ENCODE measurements at places on chromosomes 7 and 10.

DNA sequence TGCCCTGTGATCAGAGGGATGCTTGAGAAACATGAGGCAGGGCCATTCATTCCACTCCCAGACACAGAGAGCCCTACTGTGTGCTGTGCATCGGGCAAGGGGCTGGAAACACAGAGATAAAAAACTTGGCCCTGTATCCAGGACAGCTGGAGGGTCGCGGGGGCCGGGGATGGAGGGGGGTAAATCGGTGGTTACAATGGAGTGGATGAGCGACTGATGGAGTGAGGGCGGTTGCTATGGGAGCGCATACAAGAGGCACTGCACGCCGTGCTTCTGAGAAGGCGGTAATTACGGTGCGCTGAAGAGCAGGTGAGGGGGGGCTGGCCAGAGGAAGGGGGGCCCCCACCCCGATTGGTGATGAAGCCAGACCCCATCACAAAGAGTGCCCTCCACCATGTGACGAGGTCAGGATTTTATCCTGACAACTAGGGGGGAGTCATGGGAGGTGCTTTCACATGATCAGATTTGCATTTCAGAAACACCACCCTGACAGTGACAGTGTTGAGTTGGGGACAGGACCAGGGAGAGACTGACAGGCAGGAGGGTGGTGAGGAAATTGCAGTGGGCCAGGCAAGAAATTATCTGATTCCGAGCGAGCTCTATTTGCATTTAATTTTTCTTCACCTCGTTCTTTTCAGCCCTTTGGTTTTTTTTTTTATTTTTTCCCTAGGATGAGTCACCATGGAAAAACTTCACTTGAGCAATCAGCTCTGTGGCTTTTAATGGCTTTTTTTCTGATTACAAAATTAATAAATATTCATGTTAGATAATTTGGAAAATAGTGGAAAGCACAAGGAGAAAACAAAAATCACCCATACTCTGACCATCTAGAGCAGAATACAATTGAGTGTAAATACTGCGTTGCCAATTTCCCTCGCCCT is 7.8 kb downstream of the CPA5 start:
- no peak for DNase-seq

DNA sequence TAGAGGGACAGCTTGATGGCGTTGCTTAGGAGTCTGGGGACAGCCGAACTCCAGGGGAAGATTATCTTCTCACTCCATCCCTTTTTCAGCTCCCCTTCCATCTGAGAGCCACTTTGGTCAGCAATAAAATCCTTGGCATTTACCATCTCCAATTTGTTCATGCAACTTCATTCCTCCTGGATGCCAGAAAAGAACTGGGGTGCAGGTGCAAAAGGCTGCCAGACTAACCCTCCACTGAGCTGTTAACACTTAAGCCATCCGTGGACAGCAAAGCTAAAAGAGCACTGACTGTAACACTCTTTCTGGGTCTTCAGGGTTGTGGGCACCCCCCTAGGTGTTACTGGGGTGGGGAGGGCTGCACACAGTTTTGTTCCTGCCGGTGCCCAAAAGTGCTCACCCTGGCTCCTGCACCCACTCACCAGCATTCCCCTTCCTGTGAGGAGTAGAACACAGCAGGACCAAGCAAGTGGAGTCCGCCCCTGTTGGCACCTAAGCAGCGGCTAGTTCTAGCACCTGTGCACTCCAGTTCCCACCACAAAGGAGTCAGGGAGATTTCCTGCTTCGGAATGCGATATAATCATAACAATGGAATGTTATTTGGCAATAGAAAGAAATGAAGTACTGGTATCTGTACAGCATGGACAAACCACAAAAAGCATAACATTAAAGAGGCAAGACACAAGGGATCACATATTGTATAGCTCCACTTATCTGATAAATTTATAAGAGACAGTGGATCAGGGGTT is 95.1 kb downstream of the NPY start:
- no peak for DNase-seq

DNA sequence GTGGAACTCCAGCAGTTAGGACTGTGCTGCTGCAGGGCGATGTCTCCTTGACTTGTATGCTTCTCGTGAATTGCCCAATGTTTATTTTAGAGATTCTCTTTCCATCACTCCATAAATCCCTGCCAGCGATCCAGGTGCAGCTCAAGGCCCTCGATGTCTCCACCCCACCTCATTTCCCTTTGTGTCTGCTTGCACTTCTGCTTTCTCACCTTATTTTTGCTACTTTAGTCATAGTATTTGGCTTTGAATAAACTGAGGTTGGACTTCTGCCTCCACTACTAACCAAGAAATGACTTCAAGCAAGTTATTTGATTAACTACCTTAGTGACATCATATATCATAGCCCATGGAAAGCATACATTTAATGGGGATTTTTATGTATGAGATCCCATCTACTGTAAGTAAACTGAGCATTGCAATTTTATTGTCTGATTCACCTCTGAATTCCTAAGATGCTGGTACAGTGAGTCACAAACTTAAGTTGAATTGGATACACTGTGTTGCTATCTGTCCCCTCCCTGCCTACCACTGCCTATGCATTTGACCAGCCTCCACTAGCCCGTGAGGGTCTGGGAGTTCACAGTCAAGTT is 255.8 kb downstream of the ABCA13 start:
- no peak for DNase-seq

- DNase-seq, result no peak
Observed at GRCh38 chr10:129972966-129973673, 9.0 kb upstream of the EBF3 start.

DNA sequence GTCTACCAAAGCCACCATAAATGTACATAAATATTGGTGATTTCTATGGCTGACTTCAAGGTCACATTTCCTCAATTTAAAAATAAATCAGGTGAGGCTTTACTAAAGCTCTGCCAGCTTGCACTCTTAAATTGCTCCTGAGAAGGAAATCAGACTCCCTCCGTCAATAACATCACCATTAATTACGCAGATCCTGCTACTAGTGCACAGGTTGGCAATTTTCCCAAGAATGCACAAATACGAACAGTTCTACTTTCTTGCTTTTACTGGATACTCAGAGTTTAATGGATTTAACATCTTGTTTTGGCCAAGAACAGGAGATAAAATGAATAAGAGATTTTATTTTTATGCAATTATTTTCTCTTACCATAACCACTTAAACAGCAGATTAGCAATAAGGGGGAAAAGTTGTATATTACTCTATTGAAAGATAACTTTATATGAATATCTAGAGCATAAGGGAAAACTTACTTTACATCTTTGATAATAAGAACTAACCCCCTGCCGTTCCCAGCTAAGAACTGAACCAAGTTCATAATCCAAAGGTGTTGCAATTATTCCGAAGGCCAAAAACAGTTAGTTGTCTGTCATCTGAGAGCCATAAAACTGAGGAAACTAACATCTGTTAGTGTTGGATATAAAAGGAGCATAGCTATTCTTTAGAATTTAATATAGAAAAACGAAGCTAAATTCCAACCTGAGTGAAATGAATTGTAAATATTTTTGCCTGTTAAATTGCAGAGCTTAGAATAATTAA is 140.5 kb downstream of the TWIST1 start:
- DNase-seq, result no peak

DNA sequence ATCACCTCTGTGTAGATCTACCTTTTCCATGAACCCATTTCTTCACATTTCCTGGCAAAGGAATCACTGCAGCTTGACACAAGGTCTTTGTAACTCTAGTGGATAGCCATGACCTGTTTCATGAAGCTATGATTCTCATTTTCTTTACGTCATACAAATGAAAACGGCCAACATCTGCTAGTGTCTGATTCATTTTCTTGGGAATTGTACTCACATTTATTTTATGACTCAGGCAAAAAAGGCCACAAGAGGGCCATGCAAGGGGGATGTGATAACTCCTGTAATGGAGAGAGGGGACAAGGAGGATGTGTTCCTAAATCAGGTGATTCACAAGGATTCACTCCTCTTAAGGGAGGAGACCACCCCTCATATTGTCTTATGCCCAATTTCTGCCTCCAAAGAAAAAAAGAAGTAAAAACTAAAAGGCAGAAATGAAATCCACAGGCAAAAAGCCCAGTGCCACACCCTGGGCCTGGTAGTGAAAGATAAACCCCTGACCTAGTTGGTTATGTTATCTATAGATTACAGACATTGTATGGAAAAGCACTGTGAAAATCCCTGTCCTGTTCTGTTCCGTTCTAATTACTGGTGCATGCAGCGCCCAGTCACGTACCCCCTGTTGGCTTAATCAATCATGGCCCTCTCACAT is 249.9 kb downstream of the IPMK start:
- DNase-seq, result no peak
